Aorta (tissue), 5 donors: ENCODE measurements at places on chromosomes 7 and 10.
A peak's percentile ranks its signal among the peaks of the same experiment; 100 is the strongest.

- no peak for DNase-seq
Measured at GRCh38 chr10:47051741-47052238, 140.6 kb downstream of the PTPN20 start.

GRCh38 chr7:120995654-120996053 is 7.1 kb downstream of the CPED1 start:
- DNase-seq = no peak

- DNase-seq = peak; percentile 68
Measured at GRCh38 chr7:152514771-152515105, 78.9 kb upstream of the KMT2C start.

GRCh38 chr10:34993782-34994181 is 96.4 kb downstream of the CUL2 start:
- DNase-seq = no peak

- no peak for DNase-seq
Measured at GRCh38 chr10:116216676-116217075, 56.3 kb downstream of the GFRA1 start.

- DNase-seq = no peak
Measured at GRCh38 chr10:126179637-126180036, 208.6 kb downstream of the ADAM12 start.

GRCh38 chr7:2521952-2522591 is 2.5 kb downstream of the LFNG start:
- DNase-seq = no peak

GRCh38 chr10:33535866-33536265 is 201.4 kb upstream of the NRP1 start:
- DNase-seq = no peak
